SJSA1 (cell line): ENCODE measurements at places on chromosomes 2 and 18. TPM values are rescaled to one million over a fixed set of nuclear protein-coding genes. Genes with fewer than 3 reads are reported as not detected.

MYO7B gene
- 1.2 and 1.8 TPM in 2 replicates for total RNA-seq

GRCh38 chr2:220452561-220452960 lies 825.1 kb downstream of the SLC4A3 start:
- no peaks in the 10 kb centered on the region for H3K4me1 ChIP-seq
- no peak overlapping the region for H3K27ac ChIP-seq
- DNase-seq = no peak
- H3K36me3 ChIP-seq = no peaks in the 10 kb centered on the region
- no peaks in the 10 kb centered on the region for H3K27me3 ChIP-seq
- H3K4me3 ChIP-seq = no peak overlapping the region

SLC14A1 gene
- 5.1 and 7.8 TPM in 2 replicates for total RNA-seq

ABCB11 gene
- total RNA-seq = not detected in 2 replicates

GRCh38 chr2:62913311-62913710 lies 137.3 kb upstream of the OTX1 start:
- DNase-seq = no peak
- H3K27me3 ChIP-seq = no peaks in the 10 kb centered on the region
- no peaks in the 10 kb centered on the region; the same call in 1 of the 2 replicates for H3K36me3 ChIP-seq
- no peak overlapping the region for H3K27ac ChIP-seq

TUBA3E gene
- total RNA-seq = not detected in 2 replicates

GRCh38 chr2:24552836-24553235 lies 61.8 kb downstream of the NCOA1 start:
- H3K36me3 ChIP-seq = no peaks in the 10 kb centered on the region
- DNase-seq = no peak
- H3K4me3 ChIP-seq = no peak overlapping the region
- no peaks in the 10 kb centered on the region for H3K27me3 ChIP-seq
- H3K27ac ChIP-seq = no peak overlapping the region

TMEM247 gene
- not detected in 2 replicates for total RNA-seq

C2orf72 gene
- total RNA-seq = 0.41 TPM in 1 of 2 replicates, not detected in the other

- no peaks in the 10 kb centered on the region for H3K27me3 ChIP-seq
- no peaks in the 10 kb centered on the region for H3K4me1 ChIP-seq
- H3K4me3 ChIP-seq = no peak overlapping the region
- H3K27ac ChIP-seq = no peak overlapping the region
Observed at GRCh38 chr2:12918835-12919445, 202.2 kb downstream of the TRIB2 start.

DNA sequence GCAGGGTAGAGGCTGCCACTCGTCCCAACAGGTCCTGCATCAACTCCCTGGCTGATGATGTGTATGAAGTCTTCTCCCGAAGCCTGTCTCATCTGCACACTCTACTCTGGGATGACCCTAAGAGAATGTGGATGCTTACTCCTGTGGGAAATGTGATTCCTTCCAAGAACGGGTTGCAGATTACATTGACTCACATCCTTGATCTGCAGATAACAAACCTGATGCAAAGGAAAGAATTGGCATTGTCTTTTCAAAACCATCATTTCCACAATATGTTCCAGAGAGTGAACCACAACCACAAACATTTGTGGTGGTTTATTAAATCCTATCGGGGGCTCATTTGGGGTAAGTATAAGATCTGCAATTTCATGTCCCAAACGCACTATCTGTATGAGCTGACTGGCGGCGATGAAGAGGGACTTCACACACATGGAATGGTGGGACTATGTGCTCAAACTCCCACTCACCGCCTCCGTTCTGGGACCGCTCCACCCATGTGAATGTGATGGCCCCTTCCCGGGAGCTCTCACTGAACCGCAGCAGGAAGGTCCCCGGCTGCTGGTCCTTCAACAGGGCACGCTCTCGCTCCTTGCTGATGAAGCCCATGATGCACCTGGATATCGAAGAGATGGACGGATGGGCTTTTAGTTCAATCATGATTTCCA lies 35.5 kb downstream of the STAT1 start:
- H3K4me3 ChIP-seq = no peak overlapping the region
- peaks cover 19% of the 10 kb centered on the region for H3K4me1 ChIP-seq
- DNase-seq = no peak
- H3K27me3 ChIP-seq = no peaks in the 10 kb centered on the region
- no peak overlapping the region for H3K27ac ChIP-seq
- H3K36me3 ChIP-seq = peaks cover 100% of the 10 kb centered on the region

DNA sequence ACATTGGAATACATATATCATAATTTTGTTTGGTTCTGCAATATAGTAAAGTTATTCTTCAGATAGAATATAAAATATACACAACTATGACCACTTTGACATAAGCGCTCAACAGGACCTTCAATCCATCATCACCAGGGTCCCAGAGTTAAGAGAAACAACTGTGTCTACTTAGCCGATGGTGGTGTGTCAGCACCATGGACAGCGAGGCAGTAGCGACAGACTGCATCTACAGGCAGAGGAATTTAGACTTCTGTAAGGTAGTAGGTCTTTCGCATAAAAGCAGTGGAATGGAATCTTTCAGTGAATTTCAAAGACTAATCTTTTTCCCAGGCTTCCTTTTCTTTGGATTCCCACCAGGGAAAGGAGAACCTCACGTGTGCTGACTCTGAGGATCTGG lies 20.5 kb upstream of the LRPPRC start:
- no peak overlapping the region for H3K27ac ChIP-seq
- no peaks in the 10 kb centered on the region for H3K36me3 ChIP-seq
- no peaks in the 10 kb centered on the region for H3K4me1 ChIP-seq
- no peak overlapping the region for H3K4me3 ChIP-seq
- H3K27me3 ChIP-seq = 0 out of 2 replicates have a peak, but pooled peaks cover 3% of the 10 kb centered on the region
- DNase-seq = no peak

DPP4 gene
- not detected in 2 replicates for total RNA-seq

GRCh38 chr18:13577091-13577697 lies 149.2 kb downstream of the FAM210A start:
- H3K4me3 ChIP-seq = no peak overlapping the region
- no peak for DNase-seq
- H3K27ac ChIP-seq = no peak overlapping the region
- peaks cover 7% of the 10 kb centered on the region for H3K27me3 ChIP-seq

DNA sequence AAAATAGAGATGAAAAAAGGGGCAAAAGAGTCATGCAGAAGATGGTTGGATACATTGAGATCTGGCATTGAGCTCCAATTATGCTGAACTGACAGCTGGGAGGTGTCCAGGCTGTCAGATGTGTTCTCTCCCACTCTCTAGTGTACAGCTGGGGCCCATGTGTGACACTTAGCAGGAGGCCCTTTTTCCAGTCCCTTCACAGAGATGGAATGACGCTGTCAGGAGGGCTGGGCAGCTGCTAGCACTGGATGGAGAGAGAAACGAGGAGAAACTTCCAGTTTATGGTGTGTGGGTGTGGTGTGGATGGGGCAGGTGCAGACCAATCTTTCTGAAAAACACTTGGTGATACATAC lies 437.7 kb upstream of the HS6ST1 start:
- H3K27me3 ChIP-seq = no peaks in the 10 kb centered on the region
- H3K27ac ChIP-seq = no peak overlapping the region
- H3K4me3 ChIP-seq = no peak overlapping the region
- H3K4me1 ChIP-seq = no peaks in the 10 kb centered on the region
- DNase-seq = no peak

DNA sequence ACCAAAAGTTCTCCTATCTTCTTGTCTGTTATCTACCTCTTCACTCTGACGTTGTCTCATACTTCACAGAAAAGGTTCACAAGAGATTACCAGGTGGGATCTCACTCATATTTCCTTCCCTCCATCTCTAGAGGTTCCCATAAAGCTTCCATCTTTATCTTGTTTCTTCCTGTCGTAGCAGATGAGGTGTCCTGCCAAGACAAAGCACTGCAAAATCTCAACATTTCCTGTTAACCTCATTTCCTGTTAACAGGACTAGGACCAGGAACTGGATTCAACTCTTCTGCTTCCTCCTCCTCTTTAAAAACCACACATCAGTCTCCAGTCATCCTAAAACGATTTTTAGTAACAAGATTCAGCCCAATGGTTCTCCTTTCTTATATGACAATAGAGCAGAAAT lies 512.8 kb upstream of the NRP2 start:
- H3K4me3 ChIP-seq = no peak overlapping the region
- no peak for DNase-seq
- no peaks in the 10 kb centered on the region for H3K36me3 ChIP-seq
- H3K4me1 ChIP-seq = no peaks in the 10 kb centered on the region

CFC1 gene
- total RNA-seq = not detected in 2 replicates

DNA sequence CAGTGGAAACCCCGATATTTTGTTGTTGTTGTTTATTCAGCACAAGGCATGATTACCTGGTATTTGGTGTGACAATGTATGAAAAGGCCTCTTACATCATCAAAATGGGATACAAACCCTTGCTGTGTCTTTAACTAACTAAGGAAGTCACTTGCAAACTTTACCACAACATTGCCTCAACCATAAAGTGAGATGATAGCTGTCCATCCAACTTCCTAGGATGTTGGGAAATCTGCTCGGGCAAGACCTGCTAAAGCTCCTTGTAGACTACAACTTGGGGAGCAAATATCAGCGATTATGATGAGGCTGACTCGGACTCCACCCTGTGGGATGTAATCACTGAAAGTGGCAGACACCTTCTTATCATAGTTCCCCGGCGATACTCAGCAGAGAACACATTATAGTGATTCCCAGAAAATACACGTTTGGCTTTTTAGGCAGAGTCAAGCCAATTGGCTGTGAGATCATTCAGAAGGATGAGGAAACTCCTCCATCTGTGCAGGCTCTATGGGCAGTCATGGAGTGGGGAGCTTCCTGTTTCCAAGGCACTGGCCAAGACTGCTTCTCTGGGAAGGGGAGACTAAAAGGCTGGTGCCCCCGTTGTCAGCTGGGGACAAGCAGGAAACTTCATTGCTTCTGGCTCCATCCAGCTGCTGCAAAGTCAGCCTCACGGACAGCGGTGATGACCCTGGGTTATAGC lies 289.0 kb downstream of the RNF144A start:
- H3K36me3 ChIP-seq = no peaks in the 10 kb centered on the region
- no peak for DNase-seq
- H3K27me3 ChIP-seq = no peaks in the 10 kb centered on the region

DNA sequence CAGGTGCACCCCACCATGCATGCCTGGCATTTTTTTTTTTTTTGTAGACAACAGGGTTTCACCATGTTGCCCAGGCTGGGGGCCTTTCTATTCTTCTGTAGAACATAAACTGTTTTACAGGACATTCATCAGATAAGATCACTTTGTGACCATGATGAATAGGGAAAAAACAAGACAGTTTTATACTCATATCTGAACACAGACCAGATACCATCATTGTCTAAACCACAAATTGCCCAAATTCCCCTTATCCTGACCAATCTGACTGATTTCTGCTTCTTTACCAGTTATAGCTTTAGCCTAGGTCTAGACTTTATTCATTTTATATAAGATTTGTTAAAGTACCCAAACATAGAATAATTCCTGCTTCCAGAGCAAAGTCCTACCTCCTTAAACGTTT lies 1699.3 kb upstream of the TMEFF2 start:
- DNase-seq = no peak
- no peaks in the 10 kb centered on the region for H3K36me3 ChIP-seq
- H3K27me3 ChIP-seq = no peaks in the 10 kb centered on the region
- H3K27ac ChIP-seq = no peak overlapping the region
- no peaks in the 10 kb centered on the region for H3K4me1 ChIP-seq

- no peak overlapping the region for H3K27ac ChIP-seq
- peaks cover 8% of the 10 kb centered on the region; the same call in 1 of the 2 replicates for H3K27me3 ChIP-seq
- no peak for DNase-seq
- no peak overlapping the region for H3K4me3 ChIP-seq
- H3K36me3 ChIP-seq = no peaks in the 10 kb centered on the region
Observed at GRCh38 chr2:98091738-98092137, 4.8 kb downstream of the VWA3B start.

GRCh38 chr2:46297546-46298271 lies 502 bp downstream of the EPAS1 start:
- peak; percentile 55 for DNase-seq
- no peak overlapping the region for H3K27ac ChIP-seq
- peaks cover 25% of the 10 kb centered on the region for H3K4me1 ChIP-seq
- no peaks in the 10 kb centered on the region for H3K27me3 ChIP-seq

UGT1A6 gene
- not detected in 2 replicates for total RNA-seq

LONRF2 gene
- 0.81 TPM in 1 of 2 replicates, not detected in the other for total RNA-seq

DNA sequence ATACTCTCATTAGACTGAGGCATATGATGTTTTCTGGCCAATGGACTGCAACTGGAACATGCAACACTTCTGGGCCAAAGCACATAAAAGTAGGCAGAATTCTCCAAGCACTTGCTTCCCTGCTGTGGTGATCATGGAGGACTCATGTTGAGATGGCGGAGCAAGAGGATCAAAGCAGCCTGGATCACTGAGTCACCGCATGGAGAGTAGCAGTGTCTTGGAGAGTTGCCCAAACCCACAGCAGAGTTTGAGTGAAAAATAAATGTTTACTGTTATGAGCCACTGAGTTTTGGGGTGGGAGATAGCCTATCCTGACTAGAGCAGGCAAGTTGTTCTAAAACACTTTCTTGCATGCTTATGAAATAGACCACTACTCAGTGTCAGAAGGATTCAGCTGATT lies 359.5 kb downstream of the ZNF521 start:
- H3K27ac ChIP-seq = no peak overlapping the region
- H3K4me1 ChIP-seq = no peaks in the 10 kb centered on the region
- H3K36me3 ChIP-seq = no peaks in the 10 kb centered on the region
- no peaks in the 10 kb centered on the region for H3K27me3 ChIP-seq
- DNase-seq = no peak
- no peak overlapping the region for H3K4me3 ChIP-seq

GRCh38 chr2:61172671-61173070 lies 10.7 kb downstream of the C2orf74 start:
- DNase-seq = no peak
- H3K4me3 ChIP-seq = no peak overlapping the region
- no peaks in the 10 kb centered on the region for H3K27me3 ChIP-seq

- H3K36me3 ChIP-seq = no peaks in the 10 kb centered on the region
- H3K4me3 ChIP-seq = no peak overlapping the region
- H3K27ac ChIP-seq = no peak overlapping the region
- no peaks in the 10 kb centered on the region for H3K27me3 ChIP-seq
- DNase-seq = no peak
Observed at GRCh38 chr2:197369933-197370320, 59.3 kb upstream of the ANKRD44 start.

DNA sequence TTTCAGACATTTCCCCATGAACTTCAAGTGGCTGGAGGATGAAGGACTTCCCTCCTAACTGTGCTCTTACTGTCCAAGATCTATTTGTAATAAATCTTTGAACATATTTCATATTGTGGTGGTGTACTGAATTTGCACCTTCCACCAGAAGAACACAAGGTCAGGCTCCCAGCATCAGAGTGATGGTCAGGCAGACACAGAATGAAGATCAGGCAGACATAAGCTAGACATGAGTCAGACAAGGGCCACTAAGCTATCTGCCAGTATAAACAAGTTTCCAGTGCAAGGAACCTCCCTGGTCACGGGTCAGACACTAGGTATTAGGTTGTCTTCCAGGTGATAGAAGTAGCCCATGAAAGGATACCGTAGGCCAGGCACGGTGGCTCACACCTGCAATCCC lies 20.0 kb downstream of the AQP12B start:
- H3K27ac ChIP-seq = no peak overlapping the region
- peaks cover 41% of the 10 kb centered on the region for H3K27me3 ChIP-seq
- no peaks in the 10 kb centered on the region for H3K4me1 ChIP-seq
- DNase-seq = no peak
- no peaks in the 10 kb centered on the region for H3K36me3 ChIP-seq

GRCh38 chr18:26826656-26827235 lies 38.8 kb downstream of the AQP4 start:
- H3K4me1 ChIP-seq = no peaks in the 10 kb centered on the region
- no peaks in the 10 kb centered on the region for H3K36me3 ChIP-seq
- no peak overlapping the region for H3K27ac ChIP-seq
- no peak for DNase-seq
- no peak overlapping the region for H3K4me3 ChIP-seq
- no peaks in the 10 kb centered on the region; the same call in 1 of the 2 replicates for H3K27me3 ChIP-seq

GRCh38 chr2:95062242-95063085 lies 37.0 kb downstream of the MAL start:
- H3K4me1 ChIP-seq = no peaks in the 10 kb centered on the region
- H3K27me3 ChIP-seq = peaks cover 6% of the 10 kb centered on the region; the same call in 1 of the 2 replicates
- H3K27ac ChIP-seq = no peak overlapping the region
- DNase-seq = no peak
- no peak overlapping the region for H3K4me3 ChIP-seq

APOB gene
- not detected in 2 replicates for total RNA-seq

COLEC12 gene
- 58.8 and 111 TPM in 2 replicates for total RNA-seq
